ENCODE measurements at places on chromosomes 11 and 22.
A peak's percentile ranks its signal among the peaks of the same experiment; 100 is the strongest.

DNA sequence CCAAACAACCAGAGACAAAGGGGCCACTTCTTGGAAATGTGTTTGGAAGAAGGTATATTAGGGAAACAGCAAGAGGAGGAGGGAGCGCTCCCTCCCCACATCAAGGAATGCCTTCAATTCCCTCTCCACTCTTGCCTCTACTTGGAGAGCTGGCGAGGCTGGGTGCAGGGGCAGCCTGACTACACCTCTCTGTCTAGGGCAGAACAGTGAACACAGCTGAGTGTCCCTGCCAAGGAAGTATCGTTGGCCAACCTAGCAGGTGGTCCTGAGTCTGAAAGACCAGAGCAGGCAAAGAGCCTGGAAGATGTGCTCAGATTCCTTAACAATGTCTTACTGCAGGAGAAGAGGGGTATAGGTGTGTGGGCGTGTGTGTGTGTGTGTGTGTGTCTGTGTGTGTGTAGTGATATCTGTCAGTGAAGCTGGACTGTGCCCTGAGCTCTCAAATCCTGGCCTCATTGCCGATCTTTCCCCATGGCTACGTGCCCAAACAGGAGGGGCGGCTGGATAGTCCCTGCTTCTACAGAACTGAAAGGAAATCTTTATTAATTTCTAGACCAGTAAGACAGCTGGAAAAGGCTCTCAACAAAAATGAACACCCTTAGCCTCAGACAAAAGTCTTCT, 46.8 kb downstream of the PAMR1 start:
- no peak for DNase-seq

DNA sequence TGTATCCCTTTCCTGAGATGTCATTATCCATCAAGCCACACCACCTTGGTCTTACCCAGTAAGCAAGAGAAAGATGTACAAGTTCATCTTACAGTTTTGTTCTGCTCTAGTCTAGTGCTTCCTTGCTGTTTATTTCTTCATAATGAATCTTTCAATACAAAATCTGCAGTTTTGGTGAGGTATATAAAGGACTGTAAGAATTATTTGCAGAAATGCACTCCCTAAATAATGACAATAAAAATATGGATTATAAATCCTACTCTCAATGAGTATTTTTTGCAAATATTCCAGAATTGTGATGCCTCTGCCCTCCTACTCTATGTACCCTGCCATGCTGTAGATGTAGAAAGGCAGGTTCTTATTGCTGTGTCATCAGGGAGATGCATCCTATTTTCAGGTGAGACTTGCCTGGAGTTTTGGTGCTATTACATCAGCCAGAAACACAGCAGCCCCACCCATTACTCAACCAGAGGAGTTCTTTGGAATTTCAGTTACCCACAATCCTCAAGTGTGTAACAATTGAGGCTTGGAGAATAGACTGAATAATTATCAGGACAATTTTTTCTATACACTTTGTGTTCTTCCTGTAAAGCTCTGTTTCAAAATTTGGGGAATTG, at the start of gene OR10S1:
Gene OR10S1, minus strand, starts transcription at position 51 of the 617 bp plus-strand sequence. CDS start 117 bp downstream, outside the sequence.
- DNase-seq: no peak

DNA sequence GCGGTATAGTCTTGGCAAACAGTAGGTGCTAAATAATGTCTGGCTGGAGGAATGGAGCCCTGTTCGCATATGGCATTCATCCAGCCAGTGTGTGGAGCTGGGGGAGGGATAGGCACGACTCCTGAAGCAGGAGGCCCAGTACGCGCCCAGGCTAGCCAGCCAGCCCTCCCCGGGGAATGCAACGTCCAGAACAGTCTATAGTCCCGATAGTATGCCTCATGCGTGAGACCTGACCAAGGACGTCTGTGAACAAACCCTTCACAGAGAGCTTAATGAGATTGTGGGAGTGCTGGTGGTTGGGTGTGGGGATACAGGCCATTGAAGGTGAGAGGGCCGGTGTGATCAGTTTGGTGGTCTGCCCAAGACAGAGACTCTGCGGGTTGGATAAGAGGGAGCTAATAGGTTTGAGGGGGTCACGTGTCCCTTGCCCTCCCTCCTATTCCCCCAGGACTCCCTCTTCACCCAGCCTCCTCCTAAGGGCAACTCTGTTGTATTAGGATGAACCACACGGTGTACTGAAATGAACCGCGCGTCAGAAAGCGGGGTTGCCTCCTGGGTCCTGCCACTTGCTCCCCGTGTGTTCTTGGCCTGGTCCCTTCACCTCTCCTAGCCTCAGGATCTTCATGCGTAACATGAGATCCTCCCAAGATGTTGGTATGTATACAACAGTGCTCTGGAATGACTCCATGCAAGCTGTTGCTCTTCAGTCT, 987 bp upstream of the GRIK4 start:
- no peak for DNase-seq

DNA sequence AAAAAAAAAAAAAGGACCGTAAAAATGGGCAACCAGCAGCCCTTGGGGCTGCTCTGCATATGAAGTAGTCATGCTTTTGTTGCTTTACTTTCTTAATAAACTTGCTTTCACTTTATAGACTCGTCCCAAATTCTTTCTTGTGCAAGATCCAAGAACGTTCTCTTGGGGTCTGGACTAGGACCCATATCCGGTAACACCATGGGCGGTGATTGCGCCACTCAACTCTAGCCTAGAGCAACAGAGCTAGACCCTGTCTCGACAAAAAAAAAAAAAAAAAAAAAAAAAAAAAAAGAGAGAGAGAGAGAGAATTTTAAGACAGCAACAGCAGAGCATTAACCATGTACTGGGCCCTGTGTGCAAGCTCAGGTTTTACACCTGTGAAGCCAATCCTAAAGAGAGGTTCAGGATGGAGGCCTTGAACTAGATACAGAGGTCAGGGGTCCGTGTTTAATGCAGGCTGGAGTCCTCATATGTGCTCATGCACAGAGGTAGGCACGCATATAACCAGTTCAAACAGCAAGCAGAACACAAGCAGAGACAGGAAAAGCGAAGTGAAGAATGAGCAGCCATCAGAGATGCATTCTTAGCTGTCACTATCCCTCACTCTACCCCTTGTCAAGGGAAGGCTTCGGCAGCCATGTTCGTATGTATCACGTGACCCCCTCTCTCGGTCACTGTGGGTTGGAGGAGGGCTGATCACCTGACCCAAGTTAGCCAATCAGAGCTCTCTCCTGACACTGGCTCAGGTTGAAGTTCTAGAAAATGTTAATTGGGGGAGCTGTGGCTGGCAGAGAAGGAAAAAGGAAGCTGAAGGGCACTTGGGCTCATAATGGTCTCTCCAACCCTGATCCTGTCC, 16.7 kb upstream of the SYT12 start:
- DNase-seq: no peak

GRCh38 chr11:93099806-93100205, 98.0 kb downstream of the SLC36A4 start:
- DNase-seq: peak; percentile 18

GRCh38 chr11:21912285-21912684, 280.6 kb upstream of the ANO5 start:
- no peak for DNase-seq

- DNase-seq: no peak
Measured at GRCh38 chr11:107716884-107717532, 5.2 kb upstream of the SLN start.

DNA sequence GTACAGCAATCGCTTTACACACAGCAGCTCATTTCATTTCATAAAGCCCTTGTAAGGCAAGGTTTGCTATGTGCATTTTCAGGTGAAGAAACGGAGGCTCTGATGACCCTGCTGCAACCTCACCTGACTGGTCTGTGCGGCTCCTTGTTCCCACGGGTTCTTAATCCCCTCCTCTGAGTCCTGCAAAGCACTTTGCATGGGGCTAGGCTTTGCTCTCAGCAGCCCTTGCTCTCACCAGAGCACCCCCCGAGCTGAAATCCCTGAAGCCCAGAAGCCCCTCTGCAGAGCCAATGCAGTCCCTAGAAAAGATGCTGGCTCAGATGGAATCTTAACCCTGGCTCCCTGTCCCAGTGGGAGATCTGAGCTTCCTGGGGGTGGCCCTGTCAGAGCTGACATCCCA, 11.0 kb upstream of the APOL6 start:
- no peak for DNase-seq

DNA sequence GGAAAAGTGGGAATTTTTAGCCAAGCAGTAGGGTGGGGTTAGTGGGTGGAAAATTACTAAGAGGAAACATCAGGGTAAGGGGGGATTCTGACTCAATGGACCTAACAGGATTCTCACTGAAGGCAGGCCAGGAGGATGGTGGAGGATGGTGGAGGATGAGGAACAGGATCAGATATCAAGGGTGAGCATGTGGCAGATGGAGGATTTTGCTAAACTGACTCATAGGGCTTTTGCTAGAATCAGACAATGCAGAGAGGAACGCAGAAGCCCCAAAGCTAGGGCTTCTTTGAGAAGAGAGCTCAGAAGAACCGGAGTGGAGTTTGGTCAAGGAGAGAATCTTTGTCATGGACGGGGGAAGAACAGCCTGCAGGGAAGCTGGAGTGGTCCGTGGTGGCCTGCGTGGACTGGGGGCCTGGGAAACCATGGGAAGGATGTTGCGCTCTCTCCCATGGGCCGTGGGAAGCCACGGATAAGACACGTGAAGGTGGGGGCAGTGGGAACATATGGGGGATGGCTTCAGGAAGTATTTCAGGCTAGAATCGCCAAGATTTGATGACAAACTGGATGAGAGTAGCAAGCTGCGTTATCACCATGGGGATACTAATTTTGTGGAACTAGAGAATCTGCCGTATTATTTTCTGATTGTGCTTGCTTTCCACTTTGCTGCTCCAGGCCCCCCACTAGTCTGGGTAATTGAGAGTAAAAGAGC, 165.2 kb downstream of the LDLRAD3 start:
- DNase-seq: no peak

GRCh38 chr11:65435411-65435931, 12.9 kb downstream of the NEAT1 start:
- DNase-seq: no peak

DNA sequence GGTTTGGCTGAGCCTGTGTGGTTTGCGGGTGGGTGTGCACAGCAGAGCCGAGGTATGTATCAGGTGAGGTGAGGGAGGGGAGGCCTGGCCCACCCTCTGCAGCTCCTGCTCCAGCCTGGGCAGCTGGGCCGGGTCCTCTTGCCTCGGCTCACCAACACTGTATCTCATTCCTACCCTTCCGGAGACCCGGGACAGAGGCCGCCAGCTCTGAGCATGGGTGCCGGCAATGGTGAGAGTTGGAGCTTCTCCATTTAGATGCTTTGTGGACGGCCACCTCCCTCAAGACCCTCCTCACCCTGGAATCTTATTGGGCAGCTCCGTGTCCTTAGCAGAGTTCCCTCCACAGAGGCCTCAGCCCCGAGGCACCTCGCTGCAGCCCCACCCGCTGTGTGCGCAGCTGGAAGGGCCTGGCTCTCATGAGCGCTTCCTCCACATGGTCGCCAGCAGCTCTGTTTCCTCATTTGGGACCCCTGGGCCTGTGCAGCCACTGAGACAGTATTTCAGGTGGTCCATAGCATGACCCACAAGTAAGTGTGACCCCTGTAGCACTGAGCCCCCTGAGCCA, 55.7 kb downstream of the ANO1 start:
- DNase-seq: no peak

DNA sequence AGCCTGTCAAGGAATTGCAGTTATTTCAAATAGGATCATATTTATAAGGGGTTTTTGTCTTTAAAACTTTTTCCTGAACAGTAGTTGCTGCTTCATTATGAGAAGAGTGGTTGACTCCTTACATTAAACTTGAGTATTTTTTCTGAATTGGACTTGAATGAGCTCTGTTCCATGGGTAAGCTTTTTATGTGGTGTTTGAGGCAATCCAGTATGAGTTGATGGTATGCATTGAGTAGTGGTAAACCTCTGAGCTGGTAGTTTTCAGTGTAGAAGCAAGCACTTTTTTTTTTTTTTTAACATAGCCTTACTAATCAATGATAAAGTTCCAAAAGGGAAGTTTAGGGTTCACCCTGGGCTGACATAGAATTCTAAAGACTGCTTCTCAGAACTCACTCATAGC, 3.4 kb downstream of the KMT2A start:
- DNase-seq: no peak

DNA sequence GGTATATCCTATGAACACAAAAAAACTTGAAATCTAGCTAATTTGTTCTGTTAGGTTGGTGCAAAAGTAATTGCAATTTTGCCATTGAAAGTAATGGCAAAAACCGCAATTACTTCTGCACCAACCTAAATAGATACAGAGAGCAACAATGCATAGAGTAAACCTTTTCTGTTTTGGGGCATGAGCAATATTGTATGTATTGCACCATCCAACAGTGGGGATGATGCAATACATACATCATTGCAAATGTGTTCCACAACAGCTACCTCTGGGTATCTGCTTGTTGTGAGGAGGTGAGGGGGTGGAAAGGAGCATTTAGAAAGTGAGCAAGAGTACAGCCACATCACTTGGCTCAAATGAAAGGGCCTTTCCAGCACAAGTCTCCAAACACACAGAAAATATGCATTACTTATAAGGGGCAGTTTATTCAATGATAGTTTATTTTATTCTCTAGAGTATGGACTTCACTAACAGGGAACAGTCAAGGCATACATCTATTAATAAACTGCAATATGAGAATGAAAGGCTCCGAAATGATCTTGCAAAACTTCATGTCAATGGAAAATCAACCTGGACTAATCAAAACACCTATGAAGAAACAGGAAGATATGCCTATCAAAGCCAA, 77.3 kb downstream of the DEUP1 start:
- DNase-seq: no peak

- DNase-seq: no peak
Measured at GRCh38 chr22:40567106-40567505, 69.4 kb downstream of the MRTFA start.

DNA sequence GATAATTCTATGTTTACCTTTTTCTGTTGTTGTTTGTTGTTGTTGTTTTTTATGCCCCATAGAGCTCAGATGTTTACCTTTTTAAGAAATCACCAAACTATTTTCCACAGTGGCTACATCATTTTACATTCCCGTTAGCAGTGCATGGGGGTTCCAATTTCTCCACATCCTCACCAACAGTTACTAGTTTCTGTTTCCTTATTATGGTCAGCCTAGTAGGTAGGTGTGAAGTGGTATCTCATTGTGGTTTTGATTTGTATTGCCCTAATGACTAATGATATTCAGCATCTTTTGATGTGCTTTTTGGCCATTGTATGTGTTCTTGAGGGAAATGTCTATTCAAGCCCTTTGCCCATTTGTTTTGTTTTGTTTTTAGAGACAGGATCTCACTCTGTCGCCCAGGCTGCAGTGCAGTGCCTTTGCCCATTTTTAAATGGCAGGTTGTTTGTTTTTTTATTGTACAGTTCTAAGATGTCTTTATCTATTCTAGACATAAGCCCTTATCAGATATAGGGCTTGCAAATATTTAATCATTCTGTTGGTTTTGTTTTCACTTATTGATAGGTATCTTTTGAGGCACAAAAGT, 27.5 kb downstream of the CHEK2 start:
- DNase-seq: no peak

GRCh38 chr11:105399511-105399910, 210.4 kb upstream of the GRIA4 start:
- DNase-seq: no peak

DNA sequence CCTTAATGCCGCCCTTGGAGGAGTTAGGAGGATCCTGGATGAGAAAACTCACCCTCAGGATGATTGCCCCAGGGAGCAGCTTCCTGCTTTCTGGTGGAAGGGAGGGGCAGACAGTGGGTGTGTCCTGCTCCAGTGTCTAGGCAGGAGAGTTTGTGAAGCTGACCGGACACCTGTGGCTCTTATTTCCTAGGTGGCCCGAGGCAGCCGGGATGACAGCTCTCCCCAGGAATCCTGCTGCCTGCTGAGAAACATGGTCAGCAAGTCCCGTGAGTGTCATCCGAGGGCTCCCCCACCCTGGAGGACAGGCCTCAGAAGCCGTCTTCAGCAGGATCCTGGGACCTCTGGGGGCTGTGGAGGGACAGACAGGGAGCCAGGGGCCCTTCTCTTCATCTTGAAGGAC, 50.4 kb downstream of the ST3GAL4 start:
- DNase-seq: no peak

Measured in GM04504 (cell line).